ENCODE measurements at places on chromosomes 12 and 14. TPM values are rescaled to one million over a fixed set of nuclear protein-coding genes. Genes with fewer than 3 reads are reported as not detected.

Gene SDSL
- not detected for total RNA-seq

Gene TAS2R7
- not detected for total RNA-seq

Gene CD27
- total RNA-seq, result 43.4 TPM

Gene OR4K17
- not detected for total RNA-seq

Gene RND1
- total RNA-seq, result 2.6 TPM

Gene TMBIM6
- 600 TPM for total RNA-seq

Gene FIGNL2
- total RNA-seq, result 0.23 TPM

Gene UNG
- total RNA-seq, result 35.3 TPM

Gene KIF5A
- 1.0 TPM for total RNA-seq

Gene NFATC4
- not detected for total RNA-seq

Gene OR11H7
- total RNA-seq, result not detected

Gene GLIPR1L1
- total RNA-seq, result not detected

Gene CD4
- 324 TPM for total RNA-seq

Gene POTEM
- total RNA-seq, result not detected

Gene GPRC5D
- 1.6 TPM for total RNA-seq

Gene RIMKLB
- 1.3 TPM for total RNA-seq

Gene ETV6
- total RNA-seq, result 53.7 TPM

Gene RHEBL1
- total RNA-seq, result 14.8 TPM

Gene RFX4
- not detected for total RNA-seq

Gene CCND2
- 389 TPM for total RNA-seq

Gene POLE2
- total RNA-seq, result 24.1 TPM

Gene SLC38A1
- 209 TPM for total RNA-seq

Gene CEBPE
- total RNA-seq, result 0.25 TPM

Gene RERG
- total RNA-seq, result not detected

Gene HOXC4
- total RNA-seq, result 0.15 TPM

Gene SLC38A4
- not detected for total RNA-seq

Gene SLC24A4
- total RNA-seq, result not detected

Gene HOXC13
- total RNA-seq, result not detected

Measured in activated CD4-positive, alpha-beta memory T cell treated with anti-CD3 and anti-CD28 coated beads, Interleukin-2, amount 10 ng/mL, durations not matched to agents 7 days and 5 days (primary cell).